Endothelial cell (in vitro differentiated cells): ENCODE measurements at places on chromosomes 7 and 10.

GRCh38 chr7:76000566-76000965 is 6.2 kb upstream of the TMEM120A start:
- DNase-seq: no peak

DNA sequence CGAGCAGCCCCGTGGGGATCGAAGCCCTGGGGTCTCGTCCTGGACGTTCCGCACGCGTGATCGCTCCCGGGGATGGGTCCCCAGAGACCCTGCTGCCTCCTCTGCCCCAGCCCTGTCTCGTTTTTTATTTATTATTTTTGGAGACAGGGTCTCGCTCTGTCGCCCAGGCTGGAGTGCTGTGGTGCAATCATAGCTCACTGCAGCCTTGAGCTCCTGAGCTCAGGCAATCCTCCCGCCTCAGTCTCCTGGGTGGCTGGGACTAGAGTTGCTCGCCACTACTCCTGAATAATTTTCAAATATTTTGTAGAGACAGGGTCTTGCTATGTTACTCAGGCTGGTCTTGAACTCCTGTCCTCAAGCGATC is 319 bp upstream of the STX1A start:
- DNase-seq: no peak

DNA sequence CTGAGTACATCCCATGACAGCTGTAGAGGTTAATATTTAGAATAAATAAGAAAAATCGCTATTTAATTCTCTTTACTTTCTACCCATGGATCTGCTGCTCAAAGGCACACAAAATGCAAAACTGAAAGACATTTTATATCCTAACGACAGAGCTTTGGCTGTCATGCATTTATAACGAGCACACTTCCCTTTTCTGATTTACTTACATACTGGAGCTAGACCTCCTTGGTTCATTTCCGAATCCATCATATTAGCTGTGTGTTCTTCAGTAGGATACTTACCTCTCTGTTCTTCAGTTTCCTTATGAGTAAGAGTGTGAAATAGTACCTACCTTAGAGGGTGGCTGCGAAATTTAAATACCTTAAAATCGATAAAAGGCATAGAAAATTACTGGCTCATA is 10.9 kb downstream of the CALCR start:
- no peak for DNase-seq

DNA sequence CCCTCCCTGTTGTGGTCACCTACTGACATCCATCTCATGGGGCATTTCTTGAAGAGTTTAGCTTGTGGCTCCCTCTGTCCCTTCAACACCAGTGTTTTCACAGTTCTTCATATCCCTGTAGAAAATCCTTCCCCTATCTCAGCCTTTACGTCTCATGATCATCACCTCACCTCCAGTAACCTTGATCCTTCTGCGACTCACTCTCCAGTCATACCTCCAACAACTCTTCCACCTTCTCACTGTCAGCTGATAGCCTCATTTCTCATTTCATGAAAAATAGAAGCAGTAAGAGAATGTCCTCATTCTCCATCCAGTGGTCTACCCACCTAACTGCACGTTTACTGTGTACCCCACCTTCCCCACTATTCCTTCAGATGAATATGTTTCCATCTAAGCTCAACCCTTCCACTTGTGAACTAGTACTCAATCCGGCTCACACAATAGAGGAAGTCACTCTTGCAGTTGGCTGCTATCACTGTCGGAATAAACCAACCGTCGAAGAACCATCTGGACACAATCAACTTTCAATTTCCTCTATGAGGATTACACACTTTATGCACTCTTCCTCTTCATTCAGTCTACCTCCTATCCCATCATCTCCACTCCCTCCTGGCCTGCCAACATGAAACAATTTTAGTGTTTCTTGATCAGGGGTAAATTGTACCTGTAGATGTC is 256.0 kb downstream of the AHR start:
- no peak for DNase-seq

GRCh38 chr7:96727534-96728088 is 18.0 kb upstream of the SEM1 start:
- no peak for DNase-seq

- DNase-seq: no peak
These were observed 17.3 kb downstream of the CYP2W1 start for GRCh38 chr7:999941-1000935.

DNA sequence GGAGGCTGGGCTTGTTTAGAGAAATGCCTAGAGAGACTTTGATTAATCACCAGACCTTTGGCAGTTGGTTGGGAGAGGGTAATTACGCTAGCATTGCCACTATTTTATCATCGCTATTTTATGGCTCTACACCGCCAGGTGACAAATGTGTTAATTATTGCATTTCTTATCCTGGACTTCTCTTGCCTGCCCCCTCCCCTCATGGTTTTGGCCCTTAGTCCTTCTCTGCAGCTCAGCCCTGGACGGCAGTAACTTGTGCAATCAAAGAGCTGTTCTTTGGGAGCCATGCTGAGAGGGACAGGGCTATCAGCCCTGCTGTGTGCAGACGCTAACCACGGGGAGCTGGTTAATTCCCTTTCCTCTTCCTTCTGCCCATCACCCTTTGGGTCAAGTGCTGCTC is 585.0 kb downstream of the AUTS2 start:
- no peak for DNase-seq

- no peak for DNase-seq
These were observed 688.5 kb downstream of the PARD3 start for GRCh38 chr10:34126371-34127151.

DNA sequence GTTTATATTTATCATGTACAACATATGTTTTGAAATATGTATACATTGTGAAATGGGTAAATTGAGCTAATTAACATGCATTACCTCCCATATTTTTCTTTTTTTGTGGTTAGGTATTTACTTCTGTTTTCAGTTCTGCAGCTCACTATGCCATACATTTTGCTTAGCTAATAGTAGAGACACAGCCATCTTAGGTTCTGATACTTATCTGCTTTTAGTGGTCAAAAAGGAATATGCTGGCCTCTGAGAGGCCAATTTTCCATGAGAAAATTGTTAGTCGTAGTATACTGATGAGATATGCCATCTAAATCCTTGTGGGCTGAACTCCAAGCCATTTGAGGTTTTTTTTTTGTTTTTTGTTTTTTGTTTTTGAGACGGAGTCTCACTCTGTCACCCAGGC is 31.0 kb downstream of the SGPL1 start:
- no peak for DNase-seq

DNA sequence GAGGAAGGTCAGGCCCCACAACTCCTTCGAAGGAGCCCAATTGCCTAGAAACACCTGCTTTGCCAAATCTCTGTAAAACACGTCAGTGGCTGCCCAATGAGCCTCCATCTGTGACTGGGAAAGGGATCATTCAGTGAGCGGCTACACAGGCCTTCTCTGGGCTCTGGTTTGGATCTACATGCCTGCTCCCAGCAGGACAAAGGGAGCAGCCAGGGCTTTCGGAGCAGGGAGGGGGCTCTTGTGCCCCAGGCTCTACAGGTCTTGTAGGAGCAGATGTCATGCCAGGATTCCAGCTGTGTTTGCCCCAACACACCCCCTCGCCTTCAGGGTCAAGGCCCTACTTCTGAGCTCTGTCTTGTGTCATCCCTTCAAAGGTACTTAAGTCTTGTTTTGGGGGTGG is 73.5 kb downstream of the CLEC2L start:
- DNase-seq: no peak

GRCh38 chr7:156058248-156058647 is 246.0 kb upstream of the SHH start:
- no peak for DNase-seq

DNA sequence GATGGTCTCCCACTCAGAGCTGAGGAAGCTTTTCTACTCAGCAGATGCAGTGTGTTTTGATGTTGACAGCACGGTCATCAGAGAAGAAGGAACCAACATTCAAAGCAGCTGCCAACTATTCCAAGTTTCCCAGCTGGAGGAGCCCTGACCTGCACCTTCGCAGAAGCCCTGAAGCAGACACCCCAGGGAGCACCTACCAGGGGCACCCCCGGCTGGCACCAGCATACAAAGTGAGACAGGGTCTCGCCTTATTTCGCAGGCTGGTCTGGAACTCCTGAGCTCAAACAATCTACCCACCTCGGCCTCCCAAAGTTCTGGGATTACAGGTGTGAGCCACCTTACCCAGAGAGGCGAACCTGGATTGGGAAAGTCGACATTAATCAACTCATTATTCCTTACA is 68.6 kb downstream of the KMT2C start:
- DNase-seq: no peak

- DNase-seq: no peak
These were observed 238.1 kb upstream of the BMPER start for GRCh38 chr7:33667196-33667595.

GRCh38 chr10:97549587-97550322 is 22.8 kb upstream of the ANKRD2 start:
- DNase-seq: no peak

GRCh38 chr7:65216469-65216868 is 157.2 kb upstream of the ZNF92 start:
- DNase-seq: peak; percentile 64

- DNase-seq: no peak
These were observed 31.1 kb downstream of the NET1 start for GRCh38 chr10:5443429-5443828.

DNA sequence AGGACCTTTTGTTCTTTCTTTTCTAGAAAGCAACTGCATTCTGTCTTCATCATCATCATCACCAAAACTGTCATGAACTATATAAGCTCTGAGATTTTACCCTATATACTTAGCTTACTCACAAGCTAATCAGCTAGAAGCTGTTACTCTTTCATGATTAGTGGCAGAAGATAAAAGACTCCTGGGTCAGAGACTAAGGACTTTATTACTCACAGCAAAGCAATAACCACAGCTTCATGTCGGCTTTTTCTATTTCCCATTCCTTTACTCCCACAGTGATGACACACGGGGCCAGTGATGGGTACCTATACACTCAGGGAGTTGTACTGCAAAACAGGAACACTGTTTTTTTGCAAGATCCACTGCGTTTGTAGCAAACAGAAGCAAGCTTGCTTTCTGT is 8.4 kb upstream of the C10orf88 start:
- DNase-seq: no peak

DNA sequence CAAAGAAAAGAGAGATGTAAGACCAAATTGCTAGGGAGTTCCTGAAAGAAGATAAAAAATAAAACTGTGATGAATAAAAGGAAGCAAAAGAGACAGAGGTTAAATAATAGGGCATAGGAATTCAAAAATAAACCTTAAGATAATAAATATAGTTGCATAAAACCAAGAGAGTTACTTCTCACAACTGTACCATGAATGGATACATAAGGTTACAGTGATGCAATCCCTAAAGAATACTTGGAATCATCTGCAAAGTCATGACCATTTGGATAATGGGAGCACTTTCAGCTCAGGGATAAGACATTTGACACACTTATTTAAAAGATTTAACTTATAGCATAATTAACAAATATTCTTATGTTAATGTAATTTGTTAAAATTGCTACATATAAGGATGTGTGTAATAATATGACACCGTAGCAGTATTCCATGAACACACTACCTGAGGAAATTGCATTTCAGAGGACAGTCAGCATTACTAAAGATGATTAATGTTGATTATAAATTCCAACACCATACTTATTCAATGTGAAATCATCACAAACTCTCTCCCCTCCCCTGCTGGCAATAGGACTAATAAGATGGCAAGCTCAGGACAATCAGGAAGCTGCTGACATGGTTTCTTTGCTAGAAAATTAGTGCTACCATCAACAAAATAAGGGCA is 202.1 kb upstream of the AKR1E2 start:
- no peak for DNase-seq

- DNase-seq: no peak
These were observed 217.4 kb downstream of the LRMDA start for GRCh38 chr10:75648854-75649253.

- DNase-seq: no peak
These were observed 165.9 kb upstream of the SH2B2 start for GRCh38 chr7:102120666-102121195.

DNA sequence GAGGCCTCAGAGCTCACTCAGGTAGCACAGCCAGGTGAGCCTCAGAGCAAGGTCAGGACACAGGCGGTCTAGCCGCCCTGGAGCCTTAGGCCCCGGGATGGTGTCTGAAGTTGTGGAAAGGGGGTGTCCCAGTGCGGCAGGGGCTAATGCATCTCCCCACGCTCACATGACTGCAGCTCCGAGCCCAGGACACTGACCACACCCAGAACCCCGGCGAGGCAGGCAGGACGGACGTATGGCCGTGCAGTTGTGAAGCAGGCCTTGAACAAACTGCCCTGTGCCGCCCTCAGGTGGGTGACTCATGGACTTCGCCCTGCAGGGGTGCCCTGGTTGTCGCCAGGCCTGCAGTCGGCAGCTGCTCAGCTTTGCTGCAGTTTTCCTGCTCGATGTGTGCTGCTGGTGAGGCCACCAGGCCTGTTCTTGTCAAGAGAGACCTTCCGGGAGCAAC is 5.0 kb upstream of the PRKAR1B start:
- DNase-seq: peak; percentile 45

DNA sequence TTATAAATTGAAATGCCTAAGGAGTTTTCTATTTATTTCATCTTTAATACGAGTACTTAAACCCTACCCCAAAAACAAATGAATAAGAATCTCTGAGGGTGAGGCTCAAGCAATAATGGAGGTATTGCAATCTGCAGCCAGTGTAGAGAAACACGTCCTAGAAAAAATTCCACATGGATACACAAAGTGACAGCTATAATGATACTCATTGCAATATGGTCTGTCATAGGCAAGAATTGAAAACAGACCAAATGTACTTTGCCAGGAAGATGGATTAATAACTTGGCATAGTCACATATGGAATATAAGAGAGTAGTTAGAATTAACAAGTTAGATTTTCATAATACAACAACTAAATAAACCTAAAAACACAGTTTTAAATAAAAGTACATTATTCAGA is 440.1 kb upstream of the STEAP1 start:
- no peak for DNase-seq

DNA sequence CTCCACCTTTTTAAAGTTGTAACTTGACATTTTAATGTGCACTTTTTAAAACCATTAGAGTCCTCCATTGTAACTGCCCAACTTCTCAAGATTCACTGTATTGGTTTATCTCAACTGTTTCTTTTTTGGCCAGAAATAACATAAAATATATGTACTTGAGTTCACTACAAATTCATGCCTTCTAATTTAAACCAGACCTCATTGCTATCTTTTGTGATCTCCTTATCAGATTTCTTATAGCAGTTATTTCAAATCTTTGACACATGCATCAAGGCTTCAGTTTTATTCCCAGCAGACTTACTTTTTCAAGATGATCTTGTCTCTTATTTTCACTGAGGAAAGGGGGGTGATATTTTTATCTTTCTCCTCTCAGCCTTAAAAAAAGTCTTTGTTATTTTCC is 154.3 kb downstream of the PHF14 start:
- no peak for DNase-seq

DNA sequence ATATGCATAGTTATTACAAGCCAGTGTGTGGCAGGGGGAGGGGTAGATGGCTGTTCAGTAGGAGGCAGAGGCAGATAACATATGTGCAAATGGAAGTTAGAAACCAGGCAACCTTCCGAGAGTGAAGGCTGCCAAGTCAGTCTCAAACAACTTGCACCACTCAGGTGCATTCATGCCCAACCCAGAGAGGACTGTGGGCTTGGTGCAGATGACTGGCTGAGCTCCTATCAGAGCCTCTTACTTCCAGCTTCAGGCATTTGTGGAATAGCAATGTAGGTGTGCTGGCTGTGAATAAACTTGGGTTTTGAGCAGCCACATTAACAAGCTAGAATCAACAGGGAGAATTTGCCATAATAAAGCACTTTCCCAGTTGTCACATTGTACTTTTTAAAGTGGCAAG is 789.8 kb downstream of the PHTF2 start:
- DNase-seq: no peak

- no peak for DNase-seq
These were observed 545 bp downstream of the NACAD start for GRCh38 chr7:45088146-45088701.

GRCh38 chr7:100957832-100958421 is 8.6 kb downstream of the MUC3A start:
- no peak for DNase-seq

GRCh38 chr7:117152213-117153007 is 170.4 kb downstream of the WNT2 start:
- DNase-seq: no peak
